BJ (cell line): ENCODE measurements at places on chromosomes 7 and 10.

- DNase-seq, result no peak
Measured at GRCh38 chr7:39735903-39736302, 112.5 kb downstream of the RALA start.

- no peak for DNase-seq
Measured at GRCh38 chr10:93071177-93071472, 2.6 kb upstream of the CYP26A1 start.

DNA sequence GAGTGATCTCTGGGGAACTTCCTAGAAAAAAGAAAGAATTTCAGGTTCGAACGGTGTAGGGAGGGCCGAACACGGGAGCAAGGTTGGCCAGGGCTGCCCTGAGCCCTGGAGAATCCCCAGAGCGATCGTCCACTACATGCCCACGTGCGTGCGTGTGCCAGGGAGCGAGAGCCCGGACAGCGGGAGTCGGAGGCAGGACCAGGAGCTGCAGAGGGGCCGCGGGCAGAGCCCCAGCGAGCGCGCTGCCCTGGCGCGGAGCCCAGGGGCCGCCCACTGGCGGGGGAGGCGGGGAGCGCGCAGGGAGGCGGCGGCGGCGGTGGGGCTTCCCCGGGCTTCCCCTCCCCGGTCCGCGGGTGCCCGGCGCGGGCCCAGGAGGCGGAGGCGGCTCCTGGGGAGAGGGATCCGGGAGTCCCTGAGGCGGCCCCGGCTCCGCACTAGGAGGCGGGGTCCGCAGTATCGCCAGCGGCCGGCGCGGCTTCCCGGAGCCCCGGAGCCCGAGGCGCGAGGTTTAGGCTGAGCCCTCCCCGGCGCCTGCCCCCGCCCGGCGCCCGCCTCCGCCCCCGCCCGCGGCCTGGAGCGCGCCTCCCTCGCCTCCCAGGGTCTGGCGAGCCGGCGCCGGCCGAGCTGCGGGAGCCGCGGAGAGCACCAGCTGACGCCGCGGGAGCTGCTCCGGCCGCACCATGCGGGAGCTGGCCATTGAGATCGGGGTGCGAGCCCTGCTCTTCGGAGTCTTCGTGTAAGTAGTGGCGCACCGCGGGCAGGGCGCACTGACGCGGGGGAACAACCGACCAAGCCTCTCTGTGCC is at the start of gene PLPP4:
Gene PLPP4 (plus strand): TSS at position 602 of the 805 bp plus-strand sequence. CDS start 79 bp downstream, at position 681.
- no peak for DNase-seq

- no peak for DNase-seq
Measured at GRCh38 chr10:126198681-126199080, 189.6 kb downstream of the ADAM12 start.

GRCh38 chr7:21984042-21984441 is 38.3 kb upstream of the CDCA7L start:
- no peak for DNase-seq

DNA sequence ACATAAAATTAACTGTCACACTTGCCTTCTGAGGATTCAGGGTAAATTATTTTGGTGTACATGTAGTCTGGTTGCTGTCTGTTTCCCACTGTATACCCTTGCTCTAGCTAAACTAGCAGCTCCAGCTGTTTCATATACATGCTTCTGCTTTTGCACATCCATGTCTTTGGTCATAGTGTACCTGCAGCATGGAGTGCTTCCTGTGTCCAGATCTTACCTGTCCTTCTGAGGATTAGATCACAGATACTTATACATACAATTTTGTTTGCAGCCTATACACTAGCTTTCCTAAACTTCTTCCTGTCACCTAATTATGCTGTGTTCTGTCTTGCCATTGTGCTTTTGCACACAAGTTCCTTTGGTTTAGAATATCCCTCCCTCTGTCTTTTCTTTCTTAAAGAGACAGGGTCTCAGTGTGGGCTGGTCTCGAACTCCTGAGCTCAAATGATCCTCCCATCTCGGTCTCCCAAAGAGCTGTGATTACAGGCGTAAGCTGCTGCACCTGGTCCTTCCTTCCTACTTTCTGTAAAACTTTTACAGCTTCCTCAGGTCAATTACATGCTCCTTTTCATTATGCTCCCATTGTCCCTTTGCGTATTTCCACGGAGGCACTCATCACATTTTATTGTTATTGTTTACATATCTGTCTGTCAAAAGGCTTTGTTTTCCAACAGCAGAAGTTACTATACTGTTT is 33.8 kb downstream of the TPST1 start:
- no peak for DNase-seq

GRCh38 chr10:110163192-110163773 is 44.1 kb upstream of the MXI1 start:
- no peak for DNase-seq

DNA sequence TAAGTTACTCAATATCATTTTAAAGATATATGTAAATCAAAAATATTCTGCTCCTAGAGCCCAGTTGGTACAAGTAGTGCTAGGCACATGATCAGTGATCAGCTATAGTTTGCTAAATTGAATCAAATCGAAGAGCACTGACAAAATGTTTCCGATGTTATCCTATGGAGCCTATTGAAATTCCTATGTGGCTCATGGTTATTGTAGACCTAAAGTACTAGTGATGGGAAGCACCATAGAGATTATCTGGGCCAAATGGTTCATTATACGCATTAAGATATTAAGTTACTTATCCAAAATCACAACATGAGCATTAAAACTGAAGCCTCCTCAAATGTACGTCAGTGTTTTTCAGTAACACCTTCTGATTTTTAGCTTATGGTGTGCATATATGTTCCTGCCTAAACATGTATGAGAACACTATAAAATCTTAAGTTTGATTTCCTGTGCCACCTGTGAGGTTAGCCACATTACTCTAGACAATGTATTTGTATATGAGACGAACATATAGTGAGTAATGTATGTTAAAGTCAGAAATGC is 103.2 kb downstream of the IQUB start:
- no peak for DNase-seq

- DNase-seq, result no peak
Measured at GRCh38 chr10:12394241-12395033, 45.1 kb downstream of the CAMK1D start.

DNA sequence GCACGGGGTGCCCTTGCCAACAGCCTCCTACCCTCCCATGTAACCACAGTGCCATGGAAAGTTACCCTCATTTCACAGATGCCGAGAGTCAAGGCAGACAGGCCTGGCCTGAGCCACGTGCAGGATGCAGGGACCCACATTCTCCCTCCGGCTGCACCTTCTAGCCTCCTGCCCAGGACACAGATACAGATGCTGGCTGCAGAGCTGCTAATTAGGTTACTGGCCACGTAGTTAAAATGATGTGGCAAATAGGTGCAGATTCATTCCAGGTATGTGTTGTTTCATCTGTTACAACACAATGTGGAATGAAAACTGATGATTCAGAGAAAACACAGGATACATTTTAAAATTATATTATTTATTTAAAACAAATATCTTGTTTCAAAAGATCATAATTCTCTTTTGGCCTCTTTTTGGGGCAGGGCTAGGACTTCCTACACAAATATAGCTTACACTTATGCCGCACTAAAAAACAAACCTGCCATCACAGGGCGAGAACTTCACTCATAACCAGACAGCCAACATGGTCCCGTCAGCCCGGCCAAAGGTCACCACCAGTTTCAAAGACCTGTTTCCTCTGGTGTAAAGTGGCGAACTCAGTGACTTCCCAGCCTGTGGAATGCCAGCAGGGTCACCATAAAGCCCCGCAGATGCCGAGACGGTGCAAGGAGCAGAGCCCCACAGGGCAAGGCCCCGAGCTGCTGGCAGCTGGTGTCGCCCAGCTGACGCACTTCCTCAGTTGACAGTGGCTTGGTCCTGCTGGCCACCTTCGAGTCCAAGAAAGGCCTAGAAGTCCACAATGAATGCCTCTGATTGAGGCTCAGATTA is 83.5 kb downstream of the TNS3 start:
- DNase-seq, result no peak

DNA sequence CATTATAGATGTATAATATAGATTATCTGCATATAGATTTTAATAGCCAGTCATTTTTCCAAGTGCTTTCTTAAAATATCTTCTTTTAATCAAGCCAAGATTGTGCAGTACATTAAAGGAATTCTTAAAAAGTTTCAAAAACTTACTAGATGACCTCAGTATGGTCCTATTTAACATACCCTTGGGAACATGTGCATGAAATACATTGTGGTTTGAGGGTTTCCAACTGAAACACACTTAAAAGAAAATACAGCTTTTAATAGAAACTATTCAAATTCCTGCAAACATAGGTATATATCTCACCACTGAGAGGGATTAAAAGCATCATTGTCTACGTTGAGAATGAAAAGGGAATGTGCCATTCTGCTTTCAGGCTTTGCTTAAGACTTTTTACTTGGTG is 364.9 kb downstream of the SUGCT start:
- DNase-seq, result no peak

- DNase-seq, result no peak
Measured at GRCh38 chr7:41170466-41170865, 532.4 kb downstream of the INHBA start.

- DNase-seq, result no peak
Measured at GRCh38 chr10:118482393-118483331, 112.8 kb downstream of the PRLHR start.

- DNase-seq, result no peak
Measured at GRCh38 chr10:100623521-100624230, 87.9 kb downstream of the HIF1AN start.

DNA sequence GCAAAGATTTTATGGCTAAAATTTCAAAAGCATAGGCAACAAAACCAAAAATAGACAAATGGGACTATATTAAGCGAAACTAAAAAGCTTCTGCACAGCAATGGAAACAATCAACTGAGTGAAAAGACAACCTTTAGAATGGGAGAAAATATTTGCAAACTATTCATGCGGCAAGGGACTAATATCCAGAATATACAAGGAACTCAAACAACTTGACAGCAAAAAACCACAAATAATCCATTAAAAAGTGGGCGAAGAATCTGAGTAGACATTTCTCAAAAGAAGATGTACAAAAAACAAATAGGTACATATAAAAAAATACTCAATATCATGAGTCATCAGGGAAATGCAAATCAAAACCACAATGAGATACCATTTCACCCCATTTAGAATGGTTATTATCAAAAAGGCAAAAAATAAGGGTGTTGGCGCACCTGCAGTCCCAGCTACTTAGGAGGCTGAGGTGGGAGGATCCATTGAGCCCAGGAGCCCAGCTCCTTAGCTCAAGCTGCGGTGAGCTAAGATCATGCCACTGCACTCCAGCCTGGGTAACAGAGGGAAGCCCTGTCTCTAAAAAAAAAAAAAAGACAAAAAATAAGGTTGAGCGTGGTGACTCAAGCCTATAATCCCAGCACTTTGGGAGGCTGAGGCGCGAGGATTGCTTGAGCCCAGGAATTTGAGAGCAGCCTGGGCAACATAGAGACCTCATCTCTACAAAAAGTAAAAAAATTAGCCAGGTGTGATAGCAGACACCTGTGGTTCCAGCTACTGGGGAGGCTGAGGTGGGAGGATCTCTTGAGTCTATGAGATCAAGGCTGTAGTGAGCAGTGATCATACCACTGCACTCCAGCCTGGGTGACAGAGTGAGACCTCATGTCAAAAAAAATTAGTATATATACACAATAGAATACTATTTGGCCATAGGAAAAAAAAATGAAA is 4.2 kb upstream of the CCM2 start:
- no peak for DNase-seq

DNA sequence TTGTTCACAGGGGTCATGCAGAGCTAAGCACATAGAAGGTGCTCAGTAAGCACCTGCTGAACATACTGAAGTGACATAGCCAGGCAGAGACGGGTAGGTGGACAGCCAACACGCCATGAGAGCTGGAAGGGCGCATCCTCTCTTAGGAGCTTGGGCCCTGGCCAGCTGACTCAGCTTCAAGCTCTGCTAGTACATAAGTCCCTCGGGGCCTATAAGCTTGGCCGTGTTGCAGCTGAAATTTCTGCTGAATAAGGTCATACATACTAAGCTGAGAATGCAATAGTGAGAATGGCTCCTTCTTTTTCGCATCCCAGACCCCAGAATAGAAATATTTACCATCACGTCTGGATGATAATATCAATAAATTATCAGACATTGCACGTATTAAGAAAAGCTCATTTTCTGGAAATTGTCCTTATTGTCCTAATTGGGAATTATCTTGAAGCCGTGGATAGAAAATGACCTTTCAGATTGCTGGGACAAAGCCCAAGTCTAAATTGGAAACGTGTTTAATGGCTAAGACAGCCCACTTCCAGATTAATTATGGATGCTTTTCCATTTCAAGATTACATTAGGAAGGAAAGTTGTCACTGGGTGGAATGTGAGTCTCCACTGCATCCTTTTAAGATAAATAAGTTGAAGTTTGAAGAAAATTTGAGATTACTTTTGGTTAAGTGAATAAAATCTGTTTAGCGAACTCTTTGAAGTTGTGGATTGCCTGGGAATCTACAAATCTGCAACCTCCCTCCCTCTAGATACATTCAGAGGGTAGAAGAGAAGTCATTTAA is 287.1 kb upstream of the C7orf33 start:
- no peak for DNase-seq

- no peak for DNase-seq
Measured at GRCh38 chr10:133006202-133006601, 63.8 kb upstream of the CFAP46 start.

GRCh38 chr7:95002775-95003174 is 95.4 kb downstream of the PPP1R9A start:
- no peak for DNase-seq

GRCh38 chr7:7135074-7135473 is 47.3 kb upstream of the C1GALT1 start:
- DNase-seq, result no peak
